ENCODE measurements at places on chromosomes 16 and 17.

GRCh38 chr16:20102021-20102420, 28.3 kb upstream of the GPR139 start:
- DNase-seq, result no peak

DNA sequence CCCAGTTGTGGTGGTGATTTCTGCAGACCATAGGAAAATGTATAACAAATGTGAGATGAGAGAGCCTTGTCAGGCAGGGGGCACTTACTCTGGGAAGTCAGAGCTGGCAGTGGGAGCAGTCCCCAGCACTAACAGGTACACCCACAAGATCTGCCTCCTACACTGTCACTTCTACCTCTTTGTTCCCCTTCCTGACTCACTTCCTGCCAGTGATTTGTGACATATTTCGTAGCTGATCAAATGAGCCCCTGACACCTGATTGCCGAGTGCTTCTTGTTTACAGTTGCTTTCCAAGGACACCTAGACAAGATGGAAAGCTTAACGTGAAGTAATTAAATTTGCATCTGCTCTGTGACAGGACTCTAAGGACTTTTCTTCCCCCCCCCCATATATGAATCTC, 40.5 kb downstream of the FTO start:
- DNase-seq, result no peak

DNA sequence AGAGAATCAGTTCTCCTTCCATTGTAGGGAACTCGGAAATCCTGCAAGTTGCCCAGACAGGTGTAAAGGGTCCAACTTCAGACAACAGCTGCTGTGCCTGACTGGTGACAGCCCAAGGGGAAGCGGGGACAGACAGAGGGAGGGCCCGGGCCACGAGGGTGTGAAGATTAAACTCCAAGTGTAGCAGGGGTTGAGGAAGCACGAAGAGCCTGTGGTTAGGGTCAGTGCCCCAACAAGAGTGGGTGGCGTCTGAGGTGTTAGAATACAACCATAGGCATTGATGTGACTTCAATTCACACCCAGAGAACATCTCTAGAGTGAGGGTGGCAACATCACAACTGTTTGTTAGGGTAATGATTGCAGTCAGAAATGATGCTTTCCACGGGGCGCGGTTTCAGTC, 39.1 kb downstream of the ASPA start:
- DNase-seq, result no peak

- no peak for DNase-seq
These were observed 49.7 kb downstream of the EPN2 start for GRCh38 chr17:19286751-19287341.

GRCh38 chr16:73599870-73600269, 551.9 kb upstream of the ZFHX3 start:
- DNase-seq, result no peak

GRCh38 chr17:33523577-33523981, 230.5 kb upstream of the ASIC2 start:
- no peak for DNase-seq

GRCh38 chr17:78219396-78220150, 5.5 kb downstream of the BIRC5 start:
- DNase-seq, result no peak

Measured in stimulated activated CD8-positive, alpha-beta memory T cell treated with anti-CD3 and anti-CD28 coated beads, Interleukin-4, amount 100 ng/mL, for 1 hour (primary cell).